ENCODE measurements at places on chromosomes 1 and 21. TPM values are rescaled to one million over a fixed set of nuclear protein-coding genes. Genes with fewer than 3 reads are reported as not detected.

FCMR gene
- total RNA-seq = not detected

TRNP1 gene
- total RNA-seq = 28.3 TPM

WDR47 gene
- 7.1 TPM for total RNA-seq

LCE1E gene
- not detected for total RNA-seq

INSRR gene
- total RNA-seq = not detected

TNFRSF18 gene
- total RNA-seq = 1.2 TPM

TBX19 gene
- total RNA-seq = 0.07 TPM

S100A8 gene
- not detected for total RNA-seq

DNA sequence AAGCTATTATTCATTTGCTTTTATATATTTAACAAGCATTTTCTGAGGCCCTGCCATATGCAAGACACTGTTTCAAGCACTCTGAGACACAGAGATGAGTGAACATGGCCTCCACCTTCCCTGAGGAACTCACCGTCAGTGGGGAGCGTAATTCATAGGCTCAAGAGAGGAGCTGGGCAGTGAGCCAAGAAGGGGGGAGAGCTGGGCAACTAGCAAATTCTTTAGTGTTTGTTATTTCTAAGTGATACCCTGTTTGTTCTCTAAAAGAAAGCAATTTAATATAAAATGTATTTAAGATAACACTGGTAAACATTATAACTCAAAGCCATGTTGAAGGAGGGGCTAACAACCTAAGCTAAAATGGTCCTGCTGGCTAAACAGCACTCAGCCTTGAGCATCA, 119.2 kb upstream of the NGF start:
- DNase-seq = no peak

DNA sequence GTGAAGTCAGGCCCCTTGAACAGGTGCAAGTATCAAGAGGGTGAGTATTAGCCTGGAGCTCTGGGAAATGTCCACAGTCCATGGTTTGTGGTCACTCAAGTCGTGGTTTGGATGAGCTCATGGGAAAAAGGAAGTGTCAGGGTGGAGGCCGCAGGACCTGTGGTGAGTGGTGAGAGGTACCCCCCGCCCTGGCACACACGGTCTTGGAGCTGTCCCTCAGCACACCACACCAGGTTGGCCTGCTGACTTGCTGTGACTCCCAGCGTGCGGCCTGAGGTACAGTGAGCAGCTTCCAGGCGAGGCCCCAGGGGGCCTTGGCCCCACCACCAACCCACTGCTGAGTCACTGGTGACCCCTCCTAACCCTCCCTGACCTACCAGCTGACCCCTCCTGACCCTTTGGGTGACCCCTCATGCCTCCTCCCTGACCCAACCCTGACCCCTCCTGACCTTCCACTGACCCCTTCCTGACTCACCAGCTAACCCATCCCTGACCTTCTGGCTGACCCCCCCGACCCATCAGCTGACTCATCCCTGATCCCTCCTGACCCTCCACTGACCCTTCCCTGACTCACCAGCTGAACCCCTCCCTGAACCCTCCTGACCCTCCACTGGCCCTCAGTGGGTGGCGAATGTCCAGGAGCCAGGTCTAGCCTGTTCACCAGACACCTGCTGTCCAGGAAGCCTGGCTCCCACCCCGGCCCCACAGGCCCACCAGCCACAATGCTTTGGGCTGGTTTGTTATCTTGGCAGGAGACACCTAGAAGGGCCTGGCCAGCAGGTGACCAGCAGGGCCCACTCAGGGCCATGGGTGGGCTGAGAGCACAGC, 34.8 kb upstream of the RNF187 start:
- no peak for DNase-seq

DNA sequence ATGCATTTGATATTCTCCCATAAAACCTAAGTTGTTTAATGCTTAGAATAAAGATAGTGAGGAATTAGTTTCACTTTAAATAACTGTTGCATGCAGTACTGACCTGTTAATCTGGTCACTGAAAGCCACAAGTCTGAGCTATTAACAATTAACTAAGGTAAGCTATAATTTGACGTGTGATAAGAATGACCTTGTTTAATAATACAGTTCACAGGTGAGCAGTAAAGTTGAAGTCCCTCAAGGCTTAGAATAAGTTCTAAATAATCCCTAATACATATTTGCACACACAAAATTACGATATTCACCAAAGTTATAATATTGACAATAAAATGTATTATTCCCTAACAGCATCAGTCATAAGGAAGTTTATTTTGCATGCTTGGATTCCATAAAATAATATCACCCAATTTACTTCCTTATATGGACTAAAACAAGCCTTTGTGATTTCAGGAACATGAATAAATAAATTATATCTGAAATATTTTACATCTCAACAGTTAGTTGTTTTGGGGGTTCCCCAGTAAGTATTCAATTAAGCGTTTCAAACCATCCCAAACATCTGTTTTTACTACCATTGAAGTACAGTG, 70.6 kb upstream of the CHRM3 start:
- DNase-seq = no peak

DNA sequence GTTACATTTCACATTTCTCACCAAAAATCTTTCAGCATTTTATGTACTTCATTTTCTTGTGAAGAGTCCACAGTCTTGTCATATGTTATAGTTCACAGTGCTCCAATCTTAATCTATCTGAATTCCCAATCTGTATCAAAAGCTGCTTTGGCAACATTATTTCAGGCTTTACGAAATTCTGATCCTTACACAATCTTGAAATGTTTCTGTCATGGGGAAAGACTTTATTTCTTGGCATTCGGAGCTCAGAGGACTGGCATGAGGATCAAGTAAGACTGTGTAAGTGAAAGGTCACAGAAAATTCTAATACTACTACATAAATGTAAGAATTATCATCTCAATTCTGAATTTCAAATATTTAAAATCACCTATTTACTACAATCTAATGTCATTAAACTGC, 2.0 kb downstream of the USP33 start:
- DNase-seq = no peak

DNA sequence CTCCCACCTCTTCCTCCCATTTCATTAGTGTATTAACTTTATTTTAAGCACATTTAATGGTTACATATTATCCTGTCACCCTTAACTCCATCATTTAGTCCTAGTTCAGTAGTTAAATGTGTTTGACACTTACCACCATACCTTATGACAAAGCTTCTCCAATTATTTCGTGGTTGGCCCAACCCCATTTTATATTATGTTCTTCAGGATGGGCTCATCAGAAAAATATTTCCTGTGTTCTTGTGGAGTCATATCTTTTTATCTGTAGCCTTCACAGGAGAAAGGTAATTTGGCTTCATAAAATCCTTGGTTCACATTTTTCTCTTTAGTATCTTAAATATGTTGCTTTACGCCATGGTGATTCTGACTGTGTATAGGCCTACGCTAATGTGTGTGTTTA, 142.3 kb upstream of the COL6A1 start:
- no peak for DNase-seq

GRCh38 chr1:185291159-185291558, 25.9 kb downstream of the IVNS1ABP start:
- no peak for DNase-seq

DNA sequence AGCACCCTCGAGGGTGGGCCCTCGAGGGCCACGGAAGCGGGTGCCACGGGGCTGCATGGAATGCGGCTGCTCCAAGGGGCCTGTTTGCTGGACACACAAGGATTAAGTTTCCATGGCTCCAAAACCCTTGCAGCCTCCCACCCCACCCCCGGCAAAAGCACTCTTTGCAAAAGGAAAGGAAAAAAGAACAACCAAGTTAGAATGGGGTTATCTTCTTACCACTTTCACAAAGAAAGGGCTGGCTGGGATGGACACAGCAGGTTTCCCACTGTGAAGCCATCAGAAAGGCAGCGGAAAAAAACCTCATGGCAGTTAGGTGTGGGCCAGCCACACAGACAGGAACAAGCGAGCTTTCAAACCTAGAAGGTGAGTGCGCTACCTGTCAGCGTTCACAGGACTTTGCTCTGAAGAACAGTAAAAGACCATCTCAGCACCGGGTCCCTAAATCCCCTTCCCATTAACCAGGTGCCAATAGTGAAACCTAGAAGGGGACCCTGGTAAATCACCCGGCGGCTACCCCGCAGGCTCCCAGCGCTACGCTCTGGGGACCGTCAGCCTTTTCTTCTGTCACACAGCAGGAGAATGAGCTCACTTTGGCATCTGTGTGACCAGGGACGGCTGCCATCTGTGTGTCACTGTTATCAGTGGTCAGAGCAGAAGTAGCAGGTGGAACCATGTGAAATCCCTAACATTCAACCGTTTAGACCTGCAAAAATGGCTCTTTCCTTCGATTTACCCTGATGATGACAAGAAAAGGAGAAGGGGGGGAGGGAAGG, 93.0 kb downstream of the SIM2 start:
- DNase-seq = peak; percentile 87

DNA sequence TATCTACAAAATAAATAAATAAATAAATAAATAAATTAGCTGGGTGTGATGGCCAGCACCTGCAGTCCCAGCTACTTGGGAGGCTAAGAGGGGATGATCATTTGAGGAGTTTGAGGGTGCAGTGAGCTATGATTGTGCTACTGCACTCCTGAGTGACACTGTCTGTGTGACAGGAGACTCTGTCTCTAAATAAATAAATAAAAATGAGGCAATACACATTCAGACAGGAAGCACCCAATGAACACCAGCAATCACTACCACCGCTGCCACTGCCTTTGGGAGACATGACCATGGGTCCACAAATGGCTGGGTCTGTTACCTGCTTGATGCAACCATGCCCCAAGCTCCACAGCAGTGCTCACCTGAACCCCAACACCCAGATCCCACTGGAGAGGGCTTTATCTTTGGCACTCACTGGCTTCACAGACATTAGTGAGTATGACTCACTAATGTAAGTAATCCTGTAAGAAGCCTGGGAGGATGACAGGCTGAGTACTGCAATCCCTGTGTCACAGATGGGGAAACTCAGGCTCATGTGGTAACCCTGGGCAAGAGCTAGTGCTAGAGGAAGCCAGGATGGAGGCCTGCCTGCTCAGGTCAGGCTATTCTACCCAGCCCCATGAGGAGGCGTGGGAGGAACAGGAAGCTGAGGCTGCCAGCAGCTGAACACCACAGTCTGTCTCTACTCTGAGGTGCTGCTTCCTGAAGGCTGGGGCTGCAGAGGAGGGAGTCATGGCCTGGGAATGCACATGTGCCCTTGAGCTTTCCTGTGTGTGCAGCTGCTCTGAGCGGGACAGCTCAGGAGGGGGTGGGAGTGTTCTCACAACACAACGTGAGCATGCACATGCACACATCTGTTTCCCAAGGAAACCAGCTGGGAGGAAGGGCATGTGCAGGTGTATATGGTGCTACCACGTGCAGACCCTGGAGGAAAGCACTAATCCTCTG, 43.0 kb downstream of the SLC9A1 start:
- DNase-seq = peak; percentile 90

- no peak for DNase-seq
Measured at GRCh38 chr1:92439291-92439690, 47.4 kb downstream of the GFI1 start.

DNA sequence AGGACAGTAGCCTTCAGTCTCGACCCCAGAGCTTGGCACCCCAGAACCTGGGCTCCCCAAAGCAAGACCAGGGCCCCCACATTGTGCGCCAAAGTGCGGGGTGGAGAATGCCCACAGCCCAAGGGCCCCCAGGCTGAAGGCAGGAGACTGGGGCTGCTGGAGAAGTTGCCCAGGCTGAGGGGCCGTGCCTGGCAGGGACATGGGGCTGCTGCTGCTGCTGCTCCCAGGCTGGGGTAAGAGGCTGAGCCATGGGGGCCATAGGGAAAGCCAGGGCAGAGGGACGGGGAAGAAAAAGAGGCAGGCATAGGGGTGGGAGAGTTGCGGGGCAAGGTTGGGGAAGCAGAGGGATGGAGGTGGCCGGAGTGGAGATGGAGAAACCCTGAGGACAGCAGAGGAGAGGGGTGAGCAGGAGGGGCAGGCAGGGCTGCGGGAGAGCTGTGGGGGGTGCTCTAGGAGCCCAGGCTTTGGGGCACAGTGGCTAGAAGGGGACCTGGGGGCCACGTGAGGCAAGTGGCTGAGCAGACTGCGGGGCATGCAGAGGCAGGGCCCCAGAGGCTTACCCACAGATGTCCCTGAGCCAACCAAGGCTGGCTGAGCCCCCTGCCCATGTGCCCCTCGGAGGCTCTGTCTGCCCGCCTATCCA, 18.9 kb downstream of the SLC27A3 start:
- no peak for DNase-seq

DNA sequence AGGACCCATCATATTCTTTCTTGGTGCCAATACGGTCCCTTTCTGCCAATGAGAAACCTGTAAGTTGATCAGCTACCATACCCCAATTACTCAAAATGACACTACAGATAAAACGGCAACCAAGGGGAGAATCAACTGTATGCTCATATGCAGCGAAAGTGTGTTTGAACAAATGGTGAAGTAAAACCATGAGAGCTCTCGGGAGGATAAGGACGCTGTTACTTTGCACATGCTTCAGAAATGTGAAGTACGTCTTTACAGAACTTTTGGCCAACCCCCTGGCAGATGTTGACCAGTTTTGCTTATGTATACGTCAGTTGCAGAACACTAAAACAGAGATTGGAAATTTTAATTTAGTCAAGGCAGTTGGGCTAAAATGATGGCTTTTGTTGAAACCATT, 79.6 kb downstream of the PROX1 start:
- no peak for DNase-seq

DNA sequence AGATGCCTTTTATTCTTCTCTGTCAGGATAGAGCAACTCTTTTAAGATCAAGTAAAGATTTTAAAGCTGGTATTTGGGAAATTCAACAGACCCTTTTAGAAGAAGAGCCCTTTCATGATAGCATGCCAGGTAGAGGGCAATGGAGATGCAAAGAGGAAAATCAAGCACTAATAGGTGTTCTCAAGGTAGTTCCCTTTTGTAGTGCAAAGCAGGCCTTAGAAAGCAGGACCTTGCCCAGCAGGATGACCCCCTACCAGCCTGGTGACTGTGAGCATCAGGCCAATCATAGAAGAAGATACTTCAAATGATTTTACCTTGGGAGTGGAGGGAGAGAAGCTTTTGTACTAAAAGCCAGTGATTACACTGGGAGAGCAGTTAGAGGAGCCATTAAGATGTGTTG, 381.4 kb upstream of the ZRANB2 start:
- no peak for DNase-seq

DNA sequence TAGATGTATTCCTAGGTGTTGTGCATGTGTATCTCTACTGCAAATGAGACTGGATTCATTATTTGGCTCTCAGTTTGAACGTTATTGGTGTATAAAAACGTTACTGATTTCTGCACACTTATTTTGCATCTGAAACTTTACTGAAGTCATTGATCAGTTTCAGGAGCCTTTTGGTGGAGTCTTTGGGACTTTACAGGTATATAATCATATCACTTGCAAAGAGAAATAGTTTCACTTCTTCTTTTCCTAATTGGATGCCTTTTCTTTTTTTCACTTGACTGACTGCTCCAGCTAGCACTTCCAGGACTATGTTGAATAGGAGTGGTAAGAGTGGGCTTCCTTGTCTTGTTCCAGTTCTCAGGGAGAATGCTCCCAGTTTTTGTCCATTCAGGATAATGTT, 252.2 kb downstream of the SMYD3 start:
- no peak for DNase-seq

DNA sequence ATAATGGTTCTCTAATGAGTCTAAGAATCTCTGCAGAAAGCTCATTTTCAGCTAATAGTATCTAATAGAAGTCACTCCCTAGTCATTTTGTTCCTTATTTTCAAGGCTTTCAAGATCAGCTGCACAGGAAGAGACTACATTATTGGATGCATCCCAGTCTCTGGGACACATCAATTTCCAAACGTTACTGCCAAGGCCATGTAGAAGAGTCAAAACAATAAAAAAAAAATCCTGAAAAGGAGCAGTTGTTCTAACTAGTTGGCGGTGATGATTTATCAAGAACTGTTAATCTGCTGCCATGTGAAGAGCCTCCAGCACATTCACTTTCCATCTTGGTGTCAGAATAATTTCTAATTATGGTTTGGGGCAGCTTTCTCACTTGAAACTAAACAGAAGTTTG, 5.7 kb downstream of the DDAH1 start:
- no peak for DNase-seq

All from G401 (cell line).